Amniotic stem cell (primary cell): ENCODE measurements at places on chromosomes 16 and 17.
A peak's percentile ranks its signal among the peaks of the same experiment; 100 is the strongest.

- DNase-seq, result no peak
Observed at GRCh38 chr16:84787263-84787622, 32.5 kb upstream of the CRISPLD2 start.

DNA sequence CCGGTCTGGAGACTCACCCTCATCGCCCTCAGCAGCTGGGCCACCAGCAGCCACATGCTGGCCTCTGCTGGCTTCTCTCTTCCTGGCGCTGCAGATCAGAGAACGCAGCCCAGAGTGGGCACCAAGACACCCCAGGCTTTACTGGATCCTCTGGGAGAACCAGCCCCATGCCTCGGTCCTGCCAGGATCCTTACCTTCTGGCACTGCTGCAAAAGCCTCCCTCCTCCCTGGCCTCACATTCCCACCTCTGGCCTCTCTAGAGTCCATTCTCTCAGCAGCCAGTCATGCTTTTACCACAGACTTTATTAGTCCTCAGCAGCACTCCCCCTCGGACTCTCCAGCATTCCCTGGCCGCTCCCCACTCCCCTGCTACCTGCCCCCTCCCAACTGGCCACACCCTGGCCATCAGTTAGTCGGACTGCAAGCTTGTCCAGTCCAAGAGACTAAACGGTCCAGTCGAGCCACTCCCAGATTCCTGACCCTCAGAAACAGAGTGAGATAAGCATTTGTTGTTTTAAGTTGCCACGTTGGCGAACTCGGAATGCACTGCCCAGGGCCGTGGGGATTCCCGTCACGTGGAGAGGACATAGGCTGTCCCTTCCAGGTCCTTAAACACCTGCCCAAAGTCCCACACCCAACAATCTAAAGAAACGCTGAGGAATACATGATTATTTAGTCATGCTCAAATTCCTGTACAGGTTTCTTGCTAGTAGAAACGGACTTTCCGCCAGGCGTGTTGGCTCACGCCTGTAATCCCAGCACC lies 5.9 kb upstream of the SPG7 start:
- DNase-seq, result no peak

GRCh38 chr17:230395-230770 lies 48.9 kb upstream of the DOC2B start:
- no peak for DNase-seq

DNA sequence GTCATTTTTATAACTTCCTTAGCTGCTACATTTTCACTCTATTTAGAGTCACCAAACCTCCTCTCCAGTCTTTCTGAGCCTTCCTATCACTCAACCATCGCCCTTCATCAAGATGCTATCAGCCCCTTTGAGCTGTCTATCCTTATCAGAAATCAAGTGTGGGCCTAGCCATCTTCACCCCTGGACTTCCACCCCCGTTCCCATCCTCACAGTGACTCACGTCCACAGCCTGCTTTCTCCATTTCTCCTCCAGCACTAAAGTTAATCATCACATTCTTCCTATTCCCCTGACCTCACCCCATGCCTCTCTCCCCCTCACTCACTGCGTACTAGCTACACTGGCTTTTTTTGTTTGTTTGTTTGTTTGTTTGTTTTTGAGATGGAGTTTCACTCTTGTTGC lies 2.4 kb upstream of the TEKT3 start:
- DNase-seq, result no peak

- DNase-seq, result no peak
Observed at GRCh38 chr16:90019543-90020259, 445 bp upstream of the DBNDD1 start.

DNA sequence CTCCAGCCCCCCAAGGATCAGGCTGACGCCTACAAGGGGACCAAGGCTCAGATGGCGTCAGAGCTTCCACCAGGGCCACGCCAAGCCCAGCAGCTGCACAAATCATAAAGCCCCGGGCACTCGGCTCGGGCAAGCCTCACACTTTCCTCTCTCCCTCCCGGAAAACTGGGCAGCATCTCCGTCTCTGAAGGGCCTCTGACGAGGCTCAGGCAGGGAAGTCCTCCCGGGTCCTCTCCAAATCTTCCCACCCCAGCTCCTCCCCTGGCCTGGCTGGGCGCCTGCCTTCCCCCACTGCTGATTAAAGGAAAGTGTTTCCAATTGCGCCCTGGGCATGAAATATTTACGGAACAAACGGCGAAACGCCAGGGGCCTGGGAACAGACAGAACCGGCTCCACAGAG lies 38.5 kb downstream of the PIEZO1 start:
- no peak for DNase-seq

DNA sequence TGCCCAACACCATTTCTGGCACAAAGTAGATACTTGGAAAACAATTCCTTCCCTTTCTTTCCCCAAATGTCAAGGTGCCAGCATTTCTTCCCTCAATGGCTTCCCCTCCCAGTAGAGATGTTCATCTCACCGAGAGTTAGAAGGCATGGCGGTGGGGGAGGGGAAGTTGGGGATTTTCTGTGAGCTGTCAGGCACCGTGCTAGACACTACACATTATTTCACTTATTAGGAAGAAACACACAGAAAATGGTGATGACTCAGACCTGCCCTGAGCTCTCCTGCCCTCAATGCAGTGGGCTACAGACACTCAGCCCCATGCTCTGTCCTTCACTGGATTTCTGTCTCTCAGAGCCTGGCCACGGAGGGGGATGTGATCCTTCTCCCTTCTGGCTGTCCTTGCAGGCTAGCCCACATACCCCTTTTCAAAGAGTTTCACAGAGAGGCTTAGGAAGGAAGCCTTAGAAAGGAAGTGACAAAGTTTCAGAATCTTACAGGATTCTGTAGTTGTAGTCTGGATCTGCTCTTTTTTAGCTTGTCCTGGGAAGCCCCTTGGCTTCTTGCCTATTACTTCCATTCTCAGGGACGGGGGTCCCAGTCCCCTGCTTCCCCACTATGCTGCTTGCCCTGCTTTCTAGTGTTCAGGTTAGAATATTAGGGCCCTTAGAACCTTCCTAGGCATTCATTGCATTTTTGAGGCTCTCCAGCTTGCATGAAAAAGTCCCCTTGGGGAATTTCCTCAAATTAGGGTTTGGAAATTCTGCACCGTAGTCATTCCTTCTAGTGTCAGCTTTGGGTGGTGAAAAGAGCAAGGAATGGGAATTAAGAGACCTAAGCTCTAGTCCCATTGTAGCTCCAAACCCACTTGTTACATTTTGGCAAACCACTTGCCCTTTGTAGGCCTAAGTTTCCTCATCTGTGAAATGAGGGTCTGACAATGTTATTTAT lies 12.2 kb upstream of the CCL5 start:
- no peak for DNase-seq

DNA sequence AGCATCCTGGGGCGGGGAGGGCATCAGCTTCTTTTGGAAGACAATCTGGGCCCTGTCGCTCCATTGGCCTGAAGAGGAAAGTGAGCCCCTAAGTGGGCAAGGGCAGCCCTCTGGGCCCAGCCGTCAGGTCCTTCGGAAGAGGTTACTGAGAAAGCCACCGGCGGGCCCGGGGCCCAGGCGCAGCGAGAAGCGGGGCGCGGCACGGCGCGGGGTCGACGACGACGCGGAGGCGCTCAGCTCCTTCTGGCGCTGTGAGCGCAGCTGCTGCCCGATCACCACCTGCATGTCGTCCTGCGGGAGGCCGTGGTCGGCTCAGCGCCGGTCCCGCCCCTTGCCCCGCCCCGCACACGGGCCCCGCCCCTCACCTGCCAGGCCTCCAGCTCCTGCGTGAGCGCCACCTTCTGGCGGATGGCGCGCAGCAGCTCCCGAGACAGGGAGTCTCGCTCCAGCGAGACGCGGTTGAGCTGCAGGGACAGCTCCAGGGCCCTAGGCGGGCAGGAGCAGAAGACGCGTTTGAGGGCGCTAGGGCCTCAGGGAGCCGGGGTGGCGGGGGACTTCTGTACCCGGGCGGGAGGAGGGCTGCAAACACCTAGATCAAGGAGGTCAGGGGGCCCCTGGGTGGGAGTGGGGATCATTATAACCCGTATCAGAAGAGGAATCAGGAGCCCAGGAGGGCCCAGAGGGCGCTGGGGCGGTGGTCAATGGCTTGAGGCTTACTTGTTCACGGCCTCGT lies 4.3 kb downstream of the THOC6 start:
- no peak for DNase-seq

GRCh38 chr16:2523801-2524231 lies 3.6 kb downstream of the AMDHD2 start:
- no peak for DNase-seq

DNA sequence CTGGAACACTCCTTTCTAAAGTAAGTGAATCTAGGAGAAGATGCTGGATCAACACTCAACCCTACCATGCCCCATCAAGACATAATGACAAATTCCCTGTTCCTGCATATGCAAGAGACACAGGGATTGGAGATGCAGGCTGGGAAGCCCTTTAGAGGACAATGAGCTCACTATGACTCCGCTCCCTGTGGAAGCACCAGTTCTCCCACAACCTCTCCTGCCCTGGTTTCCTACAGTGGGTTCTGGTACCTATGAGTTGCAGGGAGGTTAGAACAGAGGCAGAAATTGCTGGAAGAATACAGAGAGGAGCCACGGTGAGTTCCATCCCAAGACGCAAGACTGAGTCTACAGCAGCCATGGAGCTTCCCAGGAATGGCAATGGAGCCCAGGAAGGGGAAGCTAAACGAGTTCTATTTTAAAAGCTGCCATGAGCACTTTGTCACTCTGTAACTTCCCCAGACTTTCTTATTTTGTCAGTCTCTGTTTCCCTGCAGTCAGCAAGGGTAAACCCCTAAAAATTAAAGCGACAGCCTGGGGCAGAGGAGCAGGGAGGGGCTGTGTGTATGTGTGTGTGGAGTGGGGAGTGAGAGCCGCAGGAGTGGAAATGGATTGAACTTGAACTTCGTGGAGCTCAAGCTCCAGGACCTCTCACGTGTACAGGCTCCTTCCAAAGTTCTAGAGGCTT lies 42.3 kb upstream of the PIK3R6 start:
- no peak for DNase-seq

DNA sequence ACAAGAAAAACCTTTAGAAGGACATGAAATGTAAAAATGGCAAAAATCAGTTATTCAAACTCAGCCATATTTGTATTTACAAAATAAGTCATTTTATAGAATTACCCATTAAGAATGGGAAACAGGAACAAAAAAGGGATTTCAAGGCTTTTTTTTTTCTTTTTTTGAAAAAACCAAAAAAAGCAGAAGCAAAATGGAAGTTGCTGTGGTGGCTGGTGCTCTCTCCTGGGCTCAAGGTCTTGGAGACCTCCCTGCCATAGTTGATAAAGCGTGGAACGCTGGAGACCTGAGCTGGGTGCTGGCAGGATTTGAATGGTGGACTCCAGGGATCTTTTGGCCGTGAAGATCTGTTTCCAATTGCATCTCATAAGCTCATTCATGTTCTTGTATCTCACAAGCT lies 3.1 kb downstream of the PLCG2 start:
- DNase-seq, result no peak

GRCh38 chr17:49089094-49089493 lies 43.5 kb upstream of the B4GALNT2 start:
- DNase-seq, result no peak

DNA sequence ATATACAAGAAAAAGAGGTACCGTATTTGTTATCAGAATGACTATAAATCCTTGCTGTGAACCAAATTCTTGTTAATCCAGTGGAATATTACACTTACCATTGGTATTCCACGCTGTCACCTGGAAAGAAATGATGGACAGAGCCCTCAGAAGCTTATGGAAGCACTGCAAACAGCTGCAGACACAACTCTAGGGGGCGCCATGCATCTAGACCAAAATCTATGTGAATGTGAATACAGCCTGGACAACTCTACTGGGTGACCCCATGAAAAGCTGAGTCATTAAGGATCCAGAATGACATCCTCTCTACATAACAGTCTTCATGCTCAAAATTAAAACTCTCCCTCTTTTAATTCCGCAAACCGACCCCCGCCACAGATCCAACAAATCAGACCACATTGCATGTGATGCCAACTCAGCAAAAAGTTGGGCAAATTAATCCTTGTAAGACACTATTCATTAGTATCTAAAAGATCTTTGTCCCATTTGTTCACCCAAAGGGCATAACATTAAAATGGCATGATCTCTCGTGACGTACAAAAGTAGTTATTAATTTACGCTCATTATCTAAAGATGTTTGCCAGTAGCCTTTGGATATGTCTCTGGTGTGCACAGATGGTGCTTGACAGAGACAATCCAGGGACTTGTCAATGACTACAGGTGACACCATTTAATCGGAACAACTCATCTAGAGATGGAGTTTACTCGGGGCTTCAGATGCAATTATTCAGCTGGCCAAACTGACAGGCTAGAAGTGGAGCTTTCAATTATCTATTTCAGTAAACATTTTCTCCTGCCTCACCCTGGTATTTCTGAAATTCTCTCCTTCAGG lies 552.7 kb upstream of the PSMD7 start:
- no peak for DNase-seq

DNA sequence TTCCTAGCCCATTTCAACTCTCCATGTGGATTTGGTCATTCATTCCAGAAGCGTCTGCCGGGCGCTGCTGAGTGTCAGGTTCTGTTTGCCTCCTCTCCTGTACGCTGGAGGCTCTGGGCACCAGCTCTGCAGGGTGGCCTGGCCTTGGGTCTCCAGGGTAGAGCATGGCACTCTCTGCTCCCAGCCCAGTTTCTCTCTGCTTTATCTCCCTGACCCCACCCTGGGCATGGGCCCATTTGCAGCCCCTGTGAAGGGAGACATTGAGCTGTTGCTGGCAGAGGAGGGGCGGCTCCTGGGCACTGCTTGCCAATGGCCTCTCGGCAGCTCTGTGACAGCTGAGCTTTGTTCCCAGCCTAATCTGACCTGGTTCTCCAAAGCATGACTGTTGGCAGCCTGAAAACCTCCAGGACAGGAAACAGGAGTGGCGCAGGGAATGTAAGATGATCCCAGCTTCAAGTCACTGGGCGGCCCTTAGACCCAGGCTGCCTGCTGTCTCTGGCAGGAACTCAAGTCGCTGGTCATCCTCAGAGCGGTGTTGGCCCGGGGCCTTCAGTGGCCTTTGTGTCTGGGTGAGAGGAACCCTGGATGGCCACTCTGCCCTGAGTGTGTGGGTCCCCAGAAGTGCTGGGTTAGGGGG lies 146.8 kb downstream of the SEC14L1 start:
- DNase-seq, result peak; percentile 81

DNA sequence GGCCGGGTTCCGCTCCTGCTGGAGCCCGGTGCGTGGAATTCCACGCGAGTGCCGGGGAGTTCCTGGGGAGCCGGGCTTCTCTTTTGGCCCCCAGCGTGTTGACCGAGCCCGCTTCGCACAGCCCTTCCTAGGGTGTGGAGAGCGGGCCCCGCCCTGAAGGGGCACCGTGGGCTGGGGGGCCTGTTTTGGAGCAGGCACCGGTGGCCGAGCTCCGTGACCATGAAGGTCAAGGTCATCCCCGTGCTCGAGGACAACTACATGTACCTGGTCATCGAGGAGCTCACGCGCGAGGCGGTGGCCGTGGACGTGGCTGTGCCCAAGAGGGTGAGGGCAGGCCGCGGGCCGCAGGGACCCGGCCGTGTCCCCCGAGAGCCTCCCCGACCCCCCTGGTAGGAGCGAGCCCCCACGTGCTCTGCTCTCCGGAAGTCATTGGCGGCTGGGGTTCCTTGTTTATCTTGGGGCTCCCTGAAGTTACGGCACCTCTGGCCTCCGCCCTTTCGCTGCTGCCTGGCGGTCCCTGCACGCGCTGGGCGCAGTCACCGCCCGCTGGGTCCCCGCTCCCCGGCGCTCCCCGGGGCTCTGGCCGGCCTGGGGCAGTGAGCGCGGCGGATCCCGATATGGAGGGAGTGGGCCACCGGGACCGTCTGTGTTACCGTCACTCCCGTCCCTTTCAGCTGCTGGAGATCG lies 528 bp downstream of the HAGHL start:
- no peak for DNase-seq

GRCh38 chr17:17052462-17053221 lies 10.4 kb downstream of the MPRIP start:
- no peak for DNase-seq

- no peak for DNase-seq
Observed at GRCh38 chr17:42882166-42882565, 18.4 kb upstream of the G6PC1 start.
